Calu3 (cell line): ENCODE measurements at places on chromosomes 2 and 18.

DNA sequence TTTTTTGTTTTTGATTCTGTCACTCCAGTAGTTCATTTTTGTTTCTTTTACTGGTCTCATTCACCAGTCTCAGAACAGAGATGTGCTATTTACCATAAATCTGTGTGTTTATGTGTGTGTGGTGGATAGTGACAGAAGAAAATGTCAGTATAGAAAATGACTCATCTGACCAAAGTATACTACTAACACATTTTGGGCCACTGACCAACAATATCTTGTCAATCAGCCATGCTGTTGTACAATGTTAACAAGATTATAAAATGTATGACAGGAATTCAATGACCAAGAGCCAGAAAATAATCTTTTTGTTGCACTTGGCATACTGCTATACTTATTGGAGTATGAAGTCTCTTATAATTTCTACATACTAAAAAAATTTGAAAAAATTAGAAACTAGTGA lies 1081.4 kb upstream of the NRXN1 start:
- H3K36me3 ChIP-seq, result no peaks in the 10 kb centered on the region
- H3K4me3 ChIP-seq, result no peak overlapping the region
- H3K27ac ChIP-seq, result no peak overlapping the region
- no peaks in the 10 kb centered on the region for H3K27me3 ChIP-seq
- no peaks in the 10 kb centered on the region for H3K4me1 ChIP-seq

GRCh38 chr2:204468746-204469429 lies 76.4 kb upstream of the PARD3B start:
- H3K4me3 ChIP-seq, result no peak overlapping the region
- H3K36me3 ChIP-seq, result no peaks in the 10 kb centered on the region

DNA sequence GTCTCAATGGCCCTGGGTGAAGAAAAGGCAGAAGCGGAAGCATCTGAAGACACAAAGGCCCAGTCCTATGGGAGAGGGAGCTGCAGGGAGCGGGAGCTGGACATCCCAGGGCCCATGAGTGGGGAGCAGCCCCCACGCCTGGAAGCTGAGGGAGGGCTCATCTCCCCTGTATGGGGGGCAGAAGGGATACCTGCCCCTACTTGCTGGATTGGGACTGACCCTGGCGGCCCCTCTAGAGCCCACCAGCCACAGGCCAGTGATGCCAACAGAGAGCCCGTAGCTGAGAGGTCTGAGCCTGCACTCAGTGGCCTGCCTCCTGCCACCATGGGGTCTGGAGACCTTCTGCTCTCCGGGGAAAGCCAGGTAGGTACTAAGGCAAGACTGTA lies 13.2 kb downstream of the CEP68 start:
- peaks cover 8% of the 10 kb centered on the region for H3K4me1 ChIP-seq
- H3K27ac ChIP-seq, result no peak overlapping the region
- peaks cover 49% of the 10 kb centered on the region for H3K36me3 ChIP-seq
- DNase-seq, result no peak
- H3K4me3 ChIP-seq, result no peak overlapping the region

- no peaks in the 10 kb centered on the region for H3K36me3 ChIP-seq
- DNase-seq, result no peak
- H3K4me3 ChIP-seq, result no peak overlapping the region
- H3K27ac ChIP-seq, result no peak overlapping the region
- H3K4me1 ChIP-seq, result peaks cover 20% of the 10 kb centered on the region
These were observed 1.1 kb downstream of the NAT8 start for GRCh38 chr2:73640946-73641766.

- no peaks in the 10 kb centered on the region for H3K27me3 ChIP-seq
- peaks cover 7% of the 10 kb centered on the region for H3K36me3 ChIP-seq
- H3K4me1 ChIP-seq, result peaks cover 11% of the 10 kb centered on the region
- H3K4me3 ChIP-seq, result no peak overlapping the region
These were observed 23.8 kb downstream of the AAK1 start for GRCh38 chr2:69619725-69620124.
